Activated T-cell treated with anti-CD3 and anti-CD28 coated beads, Interleukin-2, amount 50 U/mL, for 4 hours (primary cell): ENCODE measurements at places on chromosomes 11 and 22. TPM values are rescaled to one million over a fixed set of nuclear protein-coding genes. Genes with fewer than 3 reads are reported as not detected.

DNA sequence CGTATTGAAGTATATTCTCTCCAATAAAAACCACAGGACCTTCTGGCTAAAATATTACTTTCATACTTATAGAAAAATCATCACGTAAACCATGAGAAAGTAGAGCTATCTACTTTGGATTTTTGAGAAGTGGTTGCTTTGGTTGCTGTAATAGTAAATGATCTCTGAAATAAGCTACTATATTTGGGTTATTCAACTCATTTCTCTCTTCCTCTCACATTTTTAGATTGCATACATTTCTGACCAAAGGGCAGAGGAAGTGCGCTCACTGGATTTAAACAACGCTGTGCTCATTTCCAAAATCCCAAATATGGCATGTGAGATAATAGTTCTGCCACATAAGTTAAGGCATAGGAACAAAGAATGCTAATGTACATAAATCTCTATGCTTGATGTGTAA is 357.0 kb downstream of the LRRC4C start:
- no peak for DNase-seq

GRCh38 chr11:2816523-2816922 is 69.1 kb downstream of the CDKN1C start:
- no peak for DNase-seq

DNA sequence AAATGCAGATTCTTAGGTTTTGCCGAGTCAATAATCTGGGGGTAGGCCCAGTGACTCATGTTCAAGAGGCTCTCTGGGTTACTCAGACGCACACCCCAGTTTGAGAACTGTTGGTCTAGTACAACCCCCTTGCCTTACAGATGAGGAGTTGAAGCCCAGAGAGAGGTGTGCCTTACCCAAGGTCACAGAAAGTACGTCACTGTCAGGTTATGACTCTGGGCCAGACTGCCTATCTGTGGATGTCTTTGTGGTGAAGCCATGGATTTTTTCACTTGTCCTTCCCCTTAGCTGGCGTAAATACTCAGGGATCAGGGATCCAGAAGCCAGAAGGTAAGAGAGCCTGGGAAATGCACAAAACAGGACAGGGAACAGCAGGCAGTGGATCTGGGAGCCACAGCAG is 25.2 kb upstream of the NECTIN1 start:
- DNase-seq: no peak

Gene APOA5
- not detected for total RNA-seq

Gene CASP1
- 13.7 TPM for total RNA-seq
